Right atrium auricular region (tissue), 2 donors: ENCODE measurements at places on chromosomes 7 and 10. TPM values are rescaled to one million over a fixed set of nuclear protein-coding genes. Genes with fewer than 3 reads are reported as not detected.

Gene NXPH1
- not detected for total RNA-seq

Gene PTPRZ1
- total RNA-seq = 2.6 TPM

Gene RBP3
- total RNA-seq = not detected

Gene DLX5
- not detected for total RNA-seq

Gene CYP26C1
- total RNA-seq = not detected

DNA sequence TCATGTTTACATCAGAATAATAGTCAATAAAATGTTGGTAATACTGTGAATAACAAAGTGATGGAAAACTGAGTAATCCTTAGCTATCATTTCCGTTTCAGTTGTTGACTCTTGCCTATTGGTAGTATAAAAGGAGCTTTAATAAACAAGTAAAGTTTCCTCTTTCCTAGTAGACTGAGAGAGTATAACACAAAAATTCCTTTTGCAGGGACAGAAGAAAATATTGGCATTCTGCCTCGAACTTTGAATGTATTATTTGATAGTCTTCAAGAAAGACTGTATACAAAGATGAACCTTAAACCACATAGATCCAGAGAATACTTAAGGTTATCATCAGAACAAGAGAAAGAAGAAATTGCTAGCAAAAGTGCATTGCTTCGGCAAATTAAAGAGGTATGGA, 9.4 kb downstream of the KIF20B start:
- no peak for DNase-seq

GRCh38 chr7:128244861-128245260, 3.8 kb downstream of the LEP start:
- DNase-seq = no peak

DNA sequence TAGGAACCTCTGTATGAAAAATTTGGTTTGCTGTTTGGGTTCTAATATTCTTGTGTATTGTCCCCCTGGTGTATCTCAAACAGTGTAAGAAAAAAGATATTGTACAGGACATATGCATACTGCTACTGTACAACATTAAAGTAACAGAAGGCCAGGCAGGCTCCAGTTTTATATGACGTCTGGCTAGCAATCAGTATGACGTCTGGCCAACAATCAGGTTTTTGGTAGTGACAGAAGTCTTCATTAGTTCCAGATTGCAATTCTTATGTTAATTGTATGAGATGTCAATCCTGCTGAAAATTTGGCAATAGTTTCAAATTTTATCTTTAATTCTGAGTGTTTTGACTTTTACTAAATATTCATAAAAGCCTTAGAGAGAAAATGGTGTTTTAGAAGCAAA, 67.9 kb upstream of the KCND2 start:
- no peak for DNase-seq

DNA sequence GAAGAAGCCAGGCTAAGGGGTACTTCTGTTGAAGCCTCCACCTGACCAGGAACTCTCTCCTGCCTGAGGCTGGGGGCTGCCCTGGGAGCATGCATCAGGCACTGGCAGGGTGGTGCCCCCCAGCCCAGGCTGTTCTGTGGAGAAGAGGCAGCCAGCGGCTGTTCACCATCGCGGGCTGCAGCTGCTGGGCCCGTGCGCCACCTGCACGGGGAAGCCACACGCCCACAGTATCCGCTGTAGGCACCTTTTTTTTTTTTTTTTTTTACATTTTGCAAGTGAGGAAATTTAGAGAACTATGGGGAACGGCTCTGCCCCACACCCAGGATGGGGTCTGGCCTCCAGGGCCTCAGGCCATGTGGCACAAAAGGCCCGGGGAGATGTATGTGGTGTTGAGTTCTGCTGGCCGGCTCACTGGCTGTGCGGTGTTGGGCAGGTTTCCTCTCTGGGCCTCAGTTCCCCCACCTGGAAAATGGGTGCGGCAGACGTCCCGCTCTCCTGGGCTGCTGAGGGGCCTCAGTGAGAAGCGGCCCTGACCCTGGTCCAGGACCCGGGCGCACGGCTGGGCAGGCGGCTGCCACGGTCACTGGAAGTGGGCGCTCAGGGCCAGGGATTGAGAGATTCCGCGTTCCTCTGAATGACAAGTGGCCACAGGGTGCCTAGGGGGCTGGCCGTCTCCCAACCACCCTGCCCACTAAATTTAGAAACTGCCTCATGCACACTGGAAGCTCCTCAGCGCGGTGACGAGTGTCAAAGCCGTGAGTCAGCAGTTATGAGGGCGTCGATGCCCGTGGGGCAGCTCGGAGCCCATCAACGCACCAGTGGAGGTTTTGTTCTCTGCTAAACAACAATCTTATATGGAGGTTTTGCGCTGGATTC, 8.8 kb upstream of the INTS1 start:
- DNase-seq = peak; percentile 87
